ENCODE measurements at places on chromosomes 2 and 18.

DNA sequence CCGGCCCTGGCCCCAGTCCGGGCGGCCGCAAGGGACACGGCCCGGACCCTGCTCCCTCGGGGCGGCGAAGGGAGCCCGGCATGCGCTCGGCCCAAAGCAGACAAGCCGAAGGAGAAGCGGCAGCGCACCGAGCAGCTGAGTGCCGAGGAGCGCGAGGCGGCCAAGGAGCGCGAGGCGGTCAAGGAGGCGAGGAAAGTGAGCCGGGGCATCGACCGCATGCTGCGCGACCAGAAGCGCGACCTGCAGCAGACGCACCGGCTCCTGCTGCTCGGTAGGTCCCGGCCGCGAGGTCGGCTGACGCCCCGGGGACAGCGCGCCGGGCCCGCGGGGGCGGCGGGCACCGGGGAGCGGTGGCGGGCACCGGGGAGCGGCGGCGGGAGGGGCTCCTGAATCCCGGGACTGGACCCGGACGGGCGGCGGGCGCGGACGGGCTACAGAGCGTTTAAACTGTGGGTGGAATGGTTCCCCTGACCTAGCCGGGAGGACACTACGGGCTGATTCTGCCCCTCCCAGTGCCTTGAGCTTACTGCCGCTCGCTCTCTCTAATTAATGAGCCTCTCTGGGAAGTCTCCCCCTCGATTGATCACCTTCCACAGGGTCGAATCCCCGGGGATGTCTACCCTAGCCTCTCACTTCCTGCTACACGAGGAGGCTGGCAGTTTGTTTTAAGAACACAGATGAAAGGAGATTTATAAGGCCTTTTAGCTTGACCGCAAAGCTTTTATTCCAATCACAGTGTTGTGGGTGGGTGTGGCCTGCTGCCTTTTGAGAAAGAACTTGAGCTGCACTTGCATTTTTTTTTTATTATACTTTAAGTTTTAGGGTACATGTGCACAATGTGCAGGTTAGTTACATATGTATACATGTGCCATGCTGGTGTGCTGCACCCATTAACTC, 853 bp downstream of the GNAL start:
- DNase-seq, result peak; percentile 27

- DNase-seq, result no peak
These were observed 17.6 kb upstream of the ZAP70 start for GRCh38 chr2:97695744-97696143.

DNA sequence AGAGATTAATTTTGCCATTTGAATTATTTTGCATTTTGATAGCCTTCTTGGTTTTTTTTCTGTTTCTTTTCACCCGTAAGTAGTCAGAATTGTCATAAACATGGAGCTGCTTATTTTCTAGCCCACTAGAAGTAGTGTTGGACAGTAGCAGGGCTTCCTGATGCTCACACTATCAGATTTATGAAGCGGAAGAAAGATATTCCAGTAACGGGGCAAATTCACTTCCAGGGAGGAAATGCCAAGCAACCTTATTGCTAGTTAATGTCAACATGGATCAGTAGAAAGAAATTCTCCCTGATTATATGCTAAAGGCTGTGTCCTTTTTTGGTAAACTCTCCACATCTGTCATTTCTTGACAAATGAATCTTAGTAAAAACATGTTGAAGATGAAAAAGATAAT, 19.2 kb upstream of the ADAM23 start:
- DNase-seq, result no peak

GRCh38 chr18:59001721-59002120, 137.0 kb downstream of the ZNF532 start:
- no peak for DNase-seq

DNA sequence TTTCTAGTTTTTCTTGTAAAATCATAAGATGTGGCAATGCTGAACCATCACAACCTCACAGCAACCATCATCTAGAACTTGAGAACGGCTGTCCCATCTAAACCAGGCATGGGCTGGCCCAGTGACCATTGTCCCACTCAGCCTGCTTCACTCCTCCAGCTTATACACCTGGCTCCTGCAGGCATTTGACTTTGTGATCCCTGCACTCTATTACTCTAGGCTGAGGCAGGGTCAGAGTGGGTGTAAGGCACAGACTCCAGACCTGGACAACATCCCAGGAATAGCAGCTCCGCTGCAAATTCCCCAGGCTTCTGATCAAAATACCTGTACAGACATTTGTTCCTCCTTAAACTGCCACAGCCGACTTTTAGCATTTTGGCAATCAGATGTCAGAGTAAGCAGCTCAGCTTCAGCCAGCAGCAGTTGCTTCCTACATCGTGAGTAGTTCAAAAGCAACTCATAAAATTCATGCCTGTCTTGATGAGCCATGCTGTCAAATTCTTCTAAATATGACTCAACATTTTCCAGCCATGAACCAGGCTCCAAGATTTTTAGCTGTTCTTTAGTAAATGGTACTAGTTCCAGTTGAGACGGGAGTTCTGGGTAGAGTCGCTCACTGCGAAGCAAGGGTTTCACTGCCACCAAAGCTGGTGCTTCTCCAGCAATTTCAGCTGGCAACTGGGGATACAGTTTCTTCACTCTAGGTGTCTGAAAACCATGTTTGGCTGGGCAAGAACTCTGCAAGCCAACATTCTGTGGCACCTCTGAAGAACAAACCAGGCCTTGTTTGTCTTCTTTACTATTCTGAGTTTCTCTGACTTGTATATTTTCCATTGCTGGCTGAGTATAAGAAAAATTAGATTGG, 12.8 kb downstream of the EPG5 start:
- DNase-seq, result no peak
